ENCODE measurements at places on chromosomes 5 and 9. TPM values are rescaled to one million over a fixed set of nuclear protein-coding genes. Genes with fewer than 3 reads are reported as not detected.

DNA sequence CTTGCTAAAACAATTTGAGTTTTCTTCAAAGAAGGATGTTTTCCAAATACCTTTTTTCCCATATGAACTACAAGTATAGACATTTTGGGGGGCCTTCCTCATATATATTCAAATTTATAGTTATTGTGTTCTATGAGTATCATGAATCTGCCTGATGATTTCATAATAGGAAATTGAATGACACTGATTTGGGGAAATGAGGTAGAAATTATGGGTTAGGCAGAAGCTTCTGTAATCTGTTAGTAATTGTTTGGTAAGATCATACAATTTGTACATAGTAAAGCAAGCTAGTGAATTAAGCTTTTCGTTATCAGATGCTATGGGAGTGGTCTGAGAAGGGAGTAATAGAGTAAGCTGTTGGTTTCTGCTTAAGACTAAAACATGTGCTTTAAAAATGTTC is 98.0 kb downstream of the TRIO start:
- peaks cover 32% of the 10 kb centered on the region for H3K4me1 ChIP-seq
- no peaks in the 10 kb centered on the region for H3K36me3 ChIP-seq
- no peak overlapping the region for H3K4me3 ChIP-seq
- no peaks in the 10 kb centered on the region for H3K27me3 ChIP-seq

DNA sequence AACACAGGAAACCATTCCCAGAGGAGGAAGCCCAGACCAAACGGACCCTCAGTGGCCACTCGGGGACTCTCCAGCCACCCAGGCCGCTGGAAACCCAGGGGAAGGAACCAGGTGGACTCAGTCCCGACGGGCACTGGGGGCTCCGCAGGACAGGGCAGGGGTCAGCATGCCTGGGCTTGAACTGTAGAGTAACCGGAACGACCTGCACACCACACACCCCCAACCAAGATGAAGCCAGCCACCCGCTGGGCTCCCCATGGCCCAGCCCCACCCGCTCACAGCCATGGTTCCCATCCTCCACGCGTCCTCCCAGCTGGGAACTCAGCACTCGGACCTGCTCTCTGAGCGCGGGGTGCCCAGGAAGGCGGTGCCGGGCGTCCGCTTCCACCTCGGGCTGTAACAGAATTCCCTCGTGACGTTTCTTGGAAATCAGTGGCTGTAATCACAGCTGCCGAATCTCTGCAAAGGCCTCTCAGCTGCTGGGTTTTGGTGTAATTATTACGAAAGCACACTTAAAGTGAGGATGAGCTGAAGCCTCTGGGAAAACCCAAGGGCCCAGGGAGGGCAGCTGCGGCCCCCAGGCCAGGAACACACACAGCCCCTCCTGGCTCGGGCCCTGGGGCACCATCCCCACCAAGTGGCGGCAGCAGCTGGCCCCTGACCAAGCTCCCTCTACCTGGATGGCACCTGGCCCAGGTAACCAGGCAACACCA is 13.8 kb downstream of the NACC2 start:
- H3K4me3 ChIP-seq: no peak overlapping the region
- no peak for DNase-seq
- no peaks in the 10 kb centered on the region for H3K36me3 ChIP-seq

DNA sequence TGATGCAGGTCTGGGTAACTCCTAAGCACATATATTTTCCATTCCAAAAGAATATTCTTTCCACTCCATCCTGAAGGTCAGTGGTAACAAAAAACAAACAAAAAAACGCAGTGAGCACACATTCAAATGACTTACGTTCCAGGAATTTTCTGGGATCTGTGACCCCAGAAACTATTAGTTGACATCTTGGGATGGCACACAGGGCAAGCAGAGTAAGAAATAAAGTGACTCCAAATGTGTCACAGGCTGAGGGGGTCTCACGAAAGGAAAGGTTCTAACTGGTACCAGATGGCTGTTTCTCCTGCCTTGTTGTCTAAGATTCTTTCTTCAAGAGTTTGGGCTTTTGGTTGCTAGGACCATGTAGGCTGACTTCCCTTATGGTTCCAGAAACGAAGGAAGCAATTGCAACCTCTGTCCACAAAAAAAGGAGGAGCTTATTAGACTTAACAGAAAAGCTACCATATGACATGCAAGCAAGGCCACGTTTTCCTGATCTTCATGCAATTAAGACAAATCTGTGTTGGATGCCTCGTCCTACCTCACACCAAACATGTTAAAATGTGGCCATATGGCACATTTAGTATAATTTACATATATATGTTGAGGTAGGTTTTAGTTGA is 32.7 kb downstream of the PTGS1 start:
- H3K4me3 ChIP-seq: no peak overlapping the region
- H3K4me1 ChIP-seq: no peaks in the 10 kb centered on the region
- H3K36me3 ChIP-seq: no peaks in the 10 kb centered on the region
- H3K27ac ChIP-seq: no peak overlapping the region
- peaks cover 50% of the 10 kb centered on the region for H3K27me3 ChIP-seq

- DNase-seq: no peak
- no peaks in the 10 kb centered on the region for H3K27me3 ChIP-seq
- H3K4me1 ChIP-seq: peaks cover 27% of the 10 kb centered on the region
Measured at GRCh38 chr9:134375430-134376385, 49.5 kb downstream of the RXRA start.

- DNase-seq: no peak
- no peaks in the 10 kb centered on the region for H3K36me3 ChIP-seq
- peaks cover 64% of the 10 kb centered on the region for H3K27me3 ChIP-seq
- H3K4me3 ChIP-seq: no peak overlapping the region
Measured at GRCh38 chr9:68546596-68547390, 6.1 kb upstream of the TMEM252 start.

GRCh38 chr5:159837860-159838259 is 78.4 kb upstream of the ADRA1B start:
- H3K27ac ChIP-seq: no peak overlapping the region
- no peak for DNase-seq
- no peaks in the 10 kb centered on the region for H3K36me3 ChIP-seq
- no peak overlapping the region for H3K4me3 ChIP-seq

DNA sequence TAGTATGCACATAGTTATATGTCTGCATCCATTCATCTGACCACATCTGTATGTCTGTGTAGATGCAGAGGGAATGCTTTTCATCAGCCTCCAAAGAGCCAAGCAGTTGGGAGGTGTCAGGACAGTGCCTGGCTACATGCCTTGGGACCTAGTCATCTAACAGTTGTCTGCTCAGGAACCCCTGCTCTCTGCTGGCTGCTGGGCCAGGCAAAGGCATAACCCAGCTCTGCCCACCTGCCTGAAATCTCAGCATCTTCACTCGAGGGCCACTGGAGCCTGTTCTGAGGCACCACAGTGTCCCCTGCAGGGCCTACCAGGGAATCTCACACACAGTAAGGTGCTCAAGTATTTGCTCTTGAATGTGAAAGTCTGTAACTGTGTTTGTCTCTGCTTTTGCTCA is 3.7 kb downstream of the C9orf50 start:
- H3K27ac ChIP-seq: no peak overlapping the region
- no peaks in the 10 kb centered on the region for H3K36me3 ChIP-seq
- no peak for DNase-seq
- no peaks in the 10 kb centered on the region for H3K27me3 ChIP-seq
- H3K4me3 ChIP-seq: no peak overlapping the region

Gene CDC20B
- total RNA-seq: 0.16 TPM

Data from mesothelial cell of epicardium (in vitro differentiated cells).